Renal pelvis (tissue), 12 donors: ENCODE measurements at places on chromosomes 7 and 10.

DNA sequence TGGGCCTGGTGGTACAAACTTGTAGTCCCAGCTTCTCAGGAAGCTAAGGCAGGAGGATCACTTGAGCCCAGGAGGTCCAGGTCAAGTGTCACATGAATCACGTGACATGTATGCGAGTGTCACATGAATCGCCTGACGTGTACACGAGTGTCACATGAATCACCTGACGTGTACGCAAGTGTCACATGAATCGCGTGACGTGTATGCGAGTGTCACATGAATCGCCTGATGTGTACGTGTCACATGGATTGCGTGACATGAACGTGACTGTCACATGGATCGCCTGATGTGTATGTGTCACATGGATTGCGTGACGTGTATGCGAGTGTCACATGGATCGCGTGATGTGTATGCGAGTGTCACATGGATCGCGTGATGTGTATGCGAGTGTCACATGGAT, 9.5 kb upstream of the ADARB2 start:
- DNase-seq: no peak

DNA sequence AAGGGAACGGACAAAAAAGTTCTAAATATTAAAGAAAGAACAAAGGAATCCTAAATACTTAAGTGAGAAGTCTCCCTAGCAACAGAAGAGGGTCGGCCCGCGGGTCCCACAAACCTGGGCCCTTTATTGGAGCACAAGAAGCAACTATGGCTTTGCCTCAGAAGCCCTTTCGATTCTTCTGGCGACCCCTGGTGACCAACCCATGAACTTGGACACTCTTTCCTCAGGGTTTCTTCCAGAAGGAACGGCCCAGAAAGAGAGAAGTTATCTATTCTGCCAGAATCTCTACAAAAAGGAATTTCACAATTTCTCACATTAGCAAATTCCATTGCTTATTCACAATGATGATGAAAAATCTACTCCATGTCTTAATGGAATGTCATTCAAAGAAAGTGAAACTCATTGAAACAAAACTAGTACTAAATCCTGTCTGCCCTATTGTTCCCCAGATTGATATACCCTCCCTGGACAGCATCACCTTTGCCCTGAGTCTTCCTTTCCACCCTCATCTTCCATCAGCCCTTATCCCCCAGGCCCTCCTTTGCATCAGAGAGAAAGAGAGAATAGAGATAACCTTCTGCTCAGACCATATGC, 43.7 kb downstream of the CPVL start:
- DNase-seq: peak; percentile 78

- no peak for DNase-seq
Observed at GRCh38 chr7:44661233-44661632, 54.8 kb downstream of the OGDH start.

- no peak for DNase-seq
Observed at GRCh38 chr7:120733143-120733542, 124.8 kb downstream of the TSPAN12 start.
